ENCODE measurements at places on chromosomes 4 and X.
A peak's percentile ranks its signal among the peaks of the same experiment; 100 is the strongest.

- DNase-seq: no peak
Observed at GRCh38 chrX:152480269-152481212, 29.4 kb upstream of the GABRA3 start.

GRCh38 chr4:73883306-73883705 is 14.1 kb downstream of the CXCL1 start:
- DNase-seq: no peak

DNA sequence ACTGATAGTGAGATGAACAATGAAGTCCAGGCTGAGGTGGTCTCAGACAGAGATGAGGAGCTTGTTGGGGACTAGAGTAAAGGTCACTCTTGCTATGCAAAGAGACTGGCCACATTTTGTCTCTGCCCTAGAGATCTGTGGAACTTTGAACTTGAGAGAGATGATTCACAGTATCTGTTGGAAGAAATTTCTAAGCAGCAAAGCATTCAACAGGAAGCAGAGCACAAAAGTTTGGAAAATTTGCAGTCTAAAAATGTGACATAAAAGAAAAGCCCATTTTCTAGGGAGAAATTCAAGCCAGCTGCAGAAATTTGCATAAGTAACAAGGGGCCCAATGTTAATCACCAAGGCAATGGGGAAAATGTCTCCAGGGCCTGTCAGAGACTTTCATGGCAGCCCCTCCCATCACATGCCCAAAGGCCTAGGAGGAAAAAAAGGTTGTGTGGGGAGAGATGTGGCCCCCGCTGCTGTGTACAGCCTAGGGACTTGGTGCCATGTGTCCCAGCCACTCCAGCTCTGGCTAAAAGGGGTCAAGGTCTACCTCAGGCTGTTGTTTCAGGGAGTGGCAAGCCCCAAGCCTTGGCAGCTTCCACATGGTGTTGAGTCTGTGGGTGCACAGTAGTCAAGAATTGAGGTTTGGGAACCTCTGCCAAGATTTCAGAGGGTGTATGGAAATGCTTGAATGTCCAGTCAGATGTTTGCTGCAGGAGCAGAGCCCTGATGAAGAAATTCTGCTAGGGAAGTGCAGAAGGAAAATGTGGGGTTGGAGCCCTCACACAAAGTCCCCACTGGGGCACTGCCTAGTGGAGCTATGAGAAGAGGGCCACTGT is 262.8 kb downstream of the DKK2 start:
- DNase-seq: no peak

DNA sequence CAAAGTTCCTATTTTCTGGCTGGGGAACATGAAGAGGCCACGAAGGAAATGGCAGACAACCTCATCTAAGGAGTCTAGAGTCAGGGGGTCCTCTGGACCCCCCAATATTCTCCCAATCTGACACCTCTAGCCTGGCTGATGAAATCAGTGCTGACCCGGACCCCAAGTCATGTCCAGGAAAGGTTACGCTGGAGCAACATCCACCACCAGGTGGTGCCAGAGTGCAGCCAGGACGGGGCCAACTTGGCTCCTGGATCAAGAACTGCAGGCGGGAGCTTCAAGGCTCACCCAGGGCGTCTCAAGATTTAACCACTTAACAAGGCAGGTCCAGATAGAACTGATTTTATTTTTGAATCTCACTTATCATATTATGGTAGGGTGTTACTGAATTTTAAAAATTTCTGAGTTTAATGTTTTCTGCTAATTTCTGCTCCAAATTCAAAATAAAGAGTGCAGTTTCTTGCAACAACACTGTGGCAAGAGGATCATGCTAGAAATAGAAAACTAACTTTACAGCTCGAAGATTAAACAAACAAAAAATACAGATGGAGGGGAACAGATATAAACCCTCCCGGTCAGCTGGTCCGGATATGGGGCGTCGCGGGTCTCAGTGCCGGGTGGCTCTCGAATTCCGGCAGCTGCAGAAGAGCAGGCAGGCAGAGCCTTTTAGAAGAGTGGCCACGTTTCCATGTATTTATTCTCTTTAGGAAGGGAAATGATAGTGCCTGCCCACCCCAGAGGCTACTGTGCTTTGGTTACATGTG is 135.5 kb downstream of the AFAP1 start:
- DNase-seq: peak; percentile 65

DNA sequence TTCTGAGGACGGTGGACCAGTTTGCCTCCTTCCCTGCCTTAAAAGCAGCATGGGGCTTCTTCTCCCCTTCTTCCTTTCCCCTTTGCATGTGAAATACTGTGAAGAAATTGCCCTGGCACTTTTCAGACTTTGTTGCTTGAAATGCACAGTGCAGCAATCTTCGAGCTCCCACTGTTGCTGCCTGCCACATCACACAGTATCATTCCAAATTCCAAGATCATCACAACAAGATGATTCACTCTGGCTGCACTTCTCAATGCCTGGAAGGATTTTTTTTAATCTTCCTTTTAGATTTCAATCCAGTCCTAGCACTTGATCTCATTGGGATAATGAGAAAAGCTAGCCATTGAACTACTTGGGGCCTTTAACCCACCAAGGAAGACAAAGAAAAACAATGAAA is 255.3 kb downstream of the RAPGEF2 start:
- no peak for DNase-seq

DNA sequence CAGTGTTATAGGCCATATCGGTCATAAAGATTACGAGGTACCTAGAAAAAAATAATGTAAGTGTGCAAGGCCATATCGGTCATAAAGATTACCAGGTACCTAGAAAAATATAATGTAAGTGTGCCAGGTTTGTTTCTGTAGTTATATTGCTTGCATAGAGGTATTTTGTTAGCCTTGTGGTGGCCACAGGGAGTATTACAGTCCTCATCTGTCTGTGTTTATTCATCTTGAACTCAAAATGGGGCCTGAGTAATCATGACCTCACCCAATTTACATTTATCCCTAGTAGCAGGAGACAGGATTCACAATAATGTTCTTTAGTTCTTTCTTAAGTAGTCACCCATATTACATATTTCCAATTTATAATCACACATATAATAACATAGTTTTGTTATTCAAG is 459.7 kb downstream of the MID1IP1 start:
- DNase-seq: no peak

DNA sequence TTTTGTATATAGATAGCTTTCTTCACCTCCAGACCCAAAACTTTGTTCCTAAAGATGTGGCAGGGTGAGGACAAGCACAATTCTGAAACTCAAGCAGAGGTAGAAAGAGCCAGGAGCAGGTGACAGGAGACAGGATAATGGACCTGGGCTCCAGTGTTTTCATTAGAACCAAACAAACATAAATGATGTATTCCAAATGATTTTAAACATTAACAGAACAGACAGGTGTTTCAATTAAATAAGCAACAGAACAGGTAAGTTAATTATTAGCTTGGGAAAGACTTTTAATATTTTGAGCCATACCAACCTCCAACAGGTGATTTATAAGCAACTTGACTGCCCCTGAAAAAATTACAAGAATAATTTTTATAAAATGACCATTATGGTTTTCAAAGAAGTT is 459.4 kb upstream of the LCORL start:
- DNase-seq: no peak

- DNase-seq: no peak
Observed at GRCh38 chr4:84407554-84408407, 91.3 kb downstream of the NKX6-1 start.

GRCh38 chrX:10415306-10416001 is 204.9 kb downstream of the MID1 start:
- no peak for DNase-seq

DNA sequence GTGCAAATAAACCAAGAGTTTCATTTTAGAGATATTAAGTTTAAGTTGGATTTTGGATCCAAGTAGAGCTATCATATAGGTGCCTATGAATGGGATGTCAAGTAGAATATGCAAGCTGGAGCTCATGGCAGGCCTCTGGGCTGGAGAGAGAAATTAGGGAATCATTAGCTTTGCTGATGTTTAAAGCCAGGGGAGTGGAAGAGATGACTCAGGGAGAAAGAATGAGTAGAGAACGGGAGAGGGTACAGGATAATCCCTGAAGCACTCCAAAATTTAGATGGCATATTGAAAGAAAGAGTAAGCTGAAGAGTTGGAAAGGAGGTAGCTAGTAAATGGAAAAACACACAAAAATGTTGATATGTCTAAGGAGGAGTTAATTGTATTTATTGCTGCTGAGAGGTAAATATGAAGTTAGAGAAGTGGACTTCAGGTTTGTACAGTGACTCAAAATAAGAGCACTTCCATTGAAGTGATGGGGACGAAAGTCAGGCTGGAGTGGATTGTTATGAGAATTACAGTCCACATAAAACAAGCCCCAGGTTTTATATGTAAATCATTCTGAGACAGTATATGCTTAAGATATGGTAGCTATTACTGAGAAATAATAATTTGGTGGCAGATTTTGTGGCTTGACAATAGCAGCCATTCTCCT is 72.5 kb upstream of the GRXCR1 start:
- no peak for DNase-seq

DNA sequence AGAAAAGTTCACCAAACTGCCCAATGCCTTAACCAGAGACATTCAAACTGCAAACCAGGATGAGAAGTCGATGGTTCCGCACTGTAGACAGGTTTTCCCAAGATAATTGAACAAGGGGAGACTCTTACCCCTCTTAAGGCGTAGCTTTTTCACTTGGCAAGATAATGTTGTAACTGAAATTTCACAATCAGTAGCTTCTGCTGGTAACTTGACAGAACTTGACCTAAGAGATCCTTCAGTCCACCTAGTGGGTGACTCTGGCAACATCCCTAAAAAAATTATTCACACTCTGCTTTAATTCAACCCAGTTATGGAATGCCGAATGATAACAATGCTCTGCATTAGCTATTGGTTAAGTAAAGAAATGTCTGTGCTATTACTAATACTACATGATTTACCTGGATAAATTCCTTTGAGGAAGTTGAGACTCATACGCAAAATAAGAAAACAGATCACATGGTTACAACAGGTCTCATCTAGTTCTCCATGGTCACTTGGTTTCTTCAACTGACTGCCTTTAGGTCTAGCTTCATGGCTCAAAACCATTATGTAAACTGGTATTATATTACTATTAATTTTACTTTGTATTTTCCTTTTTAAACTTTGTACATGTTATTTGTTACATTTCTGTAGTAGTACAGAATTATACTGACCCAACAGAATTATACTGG is 9.1 kb downstream of the ELF2 start:
- DNase-seq: no peak

DNA sequence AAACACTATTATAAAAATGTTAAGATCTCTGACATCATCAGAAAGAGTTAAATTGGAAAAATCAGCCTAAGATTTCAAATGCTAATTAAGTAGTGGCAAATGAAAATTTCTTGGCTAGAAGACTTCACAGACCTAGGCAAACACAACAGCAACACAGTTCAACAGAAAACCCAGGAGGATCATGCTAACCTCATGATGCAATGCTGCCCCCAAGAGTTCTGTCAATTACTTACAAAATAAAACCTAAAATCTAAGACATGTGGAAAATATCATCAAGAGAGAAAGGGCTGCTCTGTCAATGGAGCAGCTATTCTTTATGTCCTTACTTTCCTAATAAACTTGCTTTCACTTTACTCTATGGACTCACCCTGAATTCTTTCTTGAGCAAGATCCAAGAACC is 21.0 kb downstream of the S100G start:
- DNase-seq: no peak

GRCh38 chr4:134663742-134664141 is 462.2 kb upstream of the PABPC4L start:
- no peak for DNase-seq

DNA sequence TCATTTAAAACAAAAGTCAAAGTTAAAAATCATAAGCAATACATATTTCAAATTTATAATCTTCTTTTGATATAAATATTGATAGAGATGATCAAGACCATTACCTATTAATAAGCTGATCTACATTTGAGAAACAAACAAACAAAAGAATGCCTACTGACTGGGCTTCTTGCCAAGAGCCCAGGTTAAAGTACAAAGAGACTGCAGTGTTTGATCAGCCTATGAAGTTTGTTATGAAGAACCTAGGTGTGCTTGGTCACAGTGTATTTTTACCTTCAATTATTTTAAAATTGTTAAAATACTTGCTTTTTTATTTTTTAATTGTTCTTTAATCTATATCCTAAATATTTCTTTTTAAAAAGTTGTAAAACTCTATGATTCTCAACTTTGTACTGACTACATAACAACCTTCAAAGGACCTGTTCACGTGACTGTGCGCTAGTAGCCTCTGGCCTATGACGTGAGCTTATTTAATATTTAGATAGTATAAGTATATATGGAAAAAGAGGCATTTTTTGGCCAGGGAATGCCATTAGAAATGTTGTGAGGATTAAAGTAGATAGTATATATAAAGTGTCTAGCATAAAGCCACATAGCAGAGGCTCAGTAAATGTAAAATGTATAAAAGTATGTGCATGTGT is 11.4 kb upstream of the SLC39A8 start:
- DNase-seq: no peak

GRCh38 chr4:38681281-38681991 is 17.4 kb downstream of the KLF3 start:
- DNase-seq: no peak

DNA sequence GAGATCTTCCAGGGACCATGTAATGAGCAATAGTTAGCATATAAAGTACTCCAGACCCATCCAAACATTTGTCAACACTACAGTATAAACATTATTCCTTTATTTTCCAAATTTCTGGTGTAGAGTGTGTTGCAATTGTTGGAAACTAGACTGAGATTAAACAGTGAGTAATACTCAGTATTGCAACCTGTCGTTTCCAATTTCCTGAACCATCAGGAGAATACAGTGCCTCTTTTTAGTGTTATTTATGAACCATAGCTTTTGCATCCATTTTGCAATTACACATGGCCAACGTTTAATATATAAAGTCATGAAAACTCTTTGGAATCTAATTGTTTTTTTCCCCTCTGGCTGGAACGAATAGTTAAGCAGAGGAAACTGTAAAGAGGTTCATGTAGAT is 58.3 kb upstream of the DHRSX start:
- no peak for DNase-seq

DNA sequence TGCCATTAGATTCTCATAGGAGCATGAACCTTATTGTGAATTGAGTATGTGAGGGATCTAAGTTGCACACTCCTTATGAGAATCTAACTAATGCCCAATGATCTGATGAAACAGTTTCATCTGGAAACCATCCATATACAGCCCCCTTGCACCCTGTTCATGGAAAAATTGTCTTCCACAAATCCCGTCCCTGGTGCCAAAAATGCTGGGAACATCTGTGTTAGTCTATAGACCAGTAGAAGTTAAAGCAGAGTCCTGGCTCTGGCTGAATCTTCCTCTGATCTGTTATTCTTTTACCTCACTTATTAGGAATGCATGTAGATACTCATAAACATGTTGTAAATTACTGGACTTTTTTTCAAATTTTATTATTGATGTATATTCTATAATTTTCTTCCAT is 29.2 kb downstream of the SULT1B1 start:
- DNase-seq: no peak

GRCh38 chrX:46367491-46367890 is 177.7 kb downstream of the ZNF674 start:
- no peak for DNase-seq
